Hair follicular keratinocyte (primary cell): ENCODE measurements at places on chromosomes 3 and 15. TPM values are rescaled to one million over a fixed set of nuclear protein-coding genes. Genes with fewer than 3 reads are reported as not detected.

The OIP5 gene
- total RNA-seq, result 7.6 and 22.3 TPM in 2 replicates

The ABI3BP gene
- 2.2 and 2.7 TPM in 2 replicates for total RNA-seq

The SAMMSON gene
- total RNA-seq, result not detected in 2 replicates

The SLC22A13 gene
- total RNA-seq, result not detected in 2 replicates

The ADAMTS7 gene
- total RNA-seq, result 0.76 and 1.0 TPM in 2 replicates
